ENCODE measurements at places on chromosomes 6 and 20.

DNA sequence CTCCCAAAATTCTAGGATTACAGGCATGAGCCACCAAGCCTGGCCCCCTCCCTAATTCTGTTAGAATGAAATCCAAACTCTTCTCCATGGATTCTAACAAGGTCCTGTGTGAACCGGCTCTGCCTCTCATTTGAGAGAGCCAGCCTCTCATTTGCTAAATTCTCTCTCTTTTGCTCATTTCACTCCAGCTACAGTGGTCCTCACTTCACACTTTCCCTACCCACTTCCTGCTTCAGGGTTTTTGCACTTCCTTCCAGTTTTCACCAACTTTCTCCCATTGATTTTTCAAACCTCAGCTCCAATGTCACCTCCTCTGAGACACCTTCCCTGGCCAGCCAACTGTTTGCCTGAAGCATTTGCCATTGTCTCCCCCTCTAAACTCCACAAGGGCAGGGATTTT lies 5.1 kb downstream of the COX4I2 start:
- DNase-seq = no peak

- DNase-seq = no peak
Observed at GRCh38 chr6:133632206-133632605, 256.7 kb upstream of the TCF21 start.

GRCh38 chr20:4082406-4083097 lies 67.2 kb upstream of the RNF24 start:
- no peak for DNase-seq

DNA sequence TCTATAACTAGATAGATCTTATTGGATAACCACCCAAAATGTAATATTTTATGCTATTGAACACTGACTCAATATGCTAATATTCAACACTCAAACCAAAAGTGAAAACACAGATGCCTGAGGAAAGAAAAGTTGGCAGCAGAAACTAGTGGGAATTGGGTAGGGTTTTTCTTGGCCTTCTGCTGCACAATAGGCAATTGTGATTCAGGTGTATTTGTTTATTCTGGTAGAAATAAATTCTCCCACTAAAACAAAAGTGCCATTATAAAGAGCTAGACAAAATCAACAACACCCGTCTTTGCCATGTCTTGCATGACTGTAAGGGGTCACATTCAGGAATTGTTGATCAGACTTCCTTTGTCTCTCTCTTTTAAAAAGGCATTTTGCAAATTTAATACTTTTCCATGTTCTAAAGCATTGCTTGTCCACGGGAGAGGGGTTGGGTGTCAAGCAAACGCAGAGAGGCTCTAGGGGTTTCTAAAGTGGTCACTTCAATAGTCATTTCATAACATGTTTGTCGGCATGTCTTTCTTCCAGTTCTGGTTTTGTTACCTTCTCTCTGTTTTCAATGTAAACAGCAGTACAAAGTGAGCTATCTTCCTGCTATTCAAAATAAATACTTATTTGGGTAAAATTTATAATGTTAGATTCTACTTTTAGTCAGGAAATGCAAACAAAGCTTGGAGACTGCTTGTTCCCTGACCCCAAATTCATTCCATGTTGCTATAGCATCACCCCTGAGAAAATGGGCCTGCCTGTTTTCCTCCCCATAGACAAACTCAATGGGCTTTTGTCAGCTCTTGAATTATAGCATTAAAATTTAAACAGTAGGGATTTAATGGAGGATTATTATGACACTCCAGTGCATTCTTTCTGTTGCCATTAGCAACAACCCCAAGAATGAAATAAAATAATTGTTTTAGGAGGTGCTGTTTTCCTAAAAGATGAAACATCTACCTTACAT lies 217.0 kb upstream of the CCN2 start:
- no peak for DNase-seq

GRCh38 chr6:68638230-68638900 lies 3.3 kb downstream of the ADGRB3 start:
- DNase-seq = peak; percentile 22

GRCh38 chr6:113599444-113599843 lies 257.7 kb upstream of the MARCKS start:
- no peak for DNase-seq

DNA sequence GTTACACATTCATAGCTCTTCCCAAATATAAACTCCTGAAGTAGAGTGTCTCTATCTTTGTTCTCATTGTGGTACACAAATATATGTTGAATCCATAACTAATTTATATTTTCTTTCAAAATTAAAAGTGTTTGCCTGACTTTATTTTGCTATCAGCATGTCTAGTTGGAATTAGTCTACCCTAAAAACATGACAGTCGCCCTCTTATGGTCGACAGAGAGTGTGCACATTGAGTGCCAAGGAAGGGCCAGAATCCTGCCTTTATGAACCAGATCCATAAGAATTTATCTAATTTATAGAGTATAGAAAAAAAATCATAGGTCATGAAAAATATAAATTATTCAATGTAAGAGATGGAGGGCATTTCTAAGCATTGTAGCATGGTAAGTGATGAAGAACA lies 12.3 kb upstream of the DEFB112 start:
- peak; percentile 31 for DNase-seq

DNA sequence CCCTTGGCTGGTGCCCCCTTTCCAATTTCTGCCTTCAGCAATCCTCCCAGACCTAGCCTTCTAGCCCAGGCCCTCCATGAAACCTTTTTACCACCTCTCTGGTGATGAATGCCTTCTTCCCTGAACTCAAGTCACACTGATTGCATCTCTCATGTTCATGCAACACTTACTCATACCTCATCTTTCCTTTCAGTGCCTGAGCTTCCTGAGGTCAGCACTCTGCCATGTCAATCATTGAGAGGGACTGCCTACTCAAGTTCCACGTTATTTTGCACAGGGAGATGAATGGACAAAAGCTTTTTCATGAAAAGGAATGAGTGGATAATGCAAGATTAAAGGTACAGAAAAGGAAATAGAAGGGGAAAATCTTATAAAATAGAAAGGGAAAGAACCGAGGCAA lies 60.1 kb upstream of the PLEKHG1 start:
- DNase-seq = no peak

DNA sequence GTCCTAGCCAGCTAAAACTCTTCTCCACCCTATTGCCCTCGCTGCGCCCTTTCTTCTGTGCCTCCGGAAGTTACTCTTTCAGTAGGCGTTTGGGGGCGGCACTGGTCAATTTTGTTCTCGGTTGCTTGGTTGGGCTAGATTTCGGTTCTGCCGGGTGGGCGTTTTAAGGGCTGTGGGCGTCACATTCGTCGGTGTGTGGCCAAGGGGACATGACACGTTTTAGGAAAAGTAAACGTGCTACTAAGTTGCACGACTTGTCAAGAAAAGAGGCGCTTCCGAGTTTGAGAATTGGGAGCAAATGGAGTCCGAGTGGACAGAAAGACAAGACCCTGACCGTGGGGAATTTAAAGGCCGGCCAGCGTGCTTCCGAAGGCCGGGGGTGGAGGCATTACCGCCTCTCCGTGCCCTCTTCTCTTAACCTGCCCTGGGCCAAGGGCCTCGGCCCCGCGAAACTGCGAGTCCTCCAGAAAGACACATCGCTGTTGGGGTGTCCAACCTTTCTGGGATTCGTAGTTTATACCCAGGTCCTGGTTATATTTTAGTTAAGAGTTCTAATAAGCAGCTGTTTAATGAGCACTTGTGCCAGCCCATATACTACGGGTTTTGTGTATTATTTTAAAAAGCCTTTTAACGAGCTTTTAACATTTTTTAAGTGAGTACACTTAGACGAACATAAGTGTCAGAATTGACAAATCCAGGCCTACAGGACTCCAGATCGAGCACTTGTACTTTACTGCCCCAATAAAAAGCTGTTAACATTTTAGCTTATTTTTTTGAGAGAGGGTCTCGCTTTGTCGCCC lies 664 bp upstream of the BAG6 start:
- peak; percentile 95 for DNase-seq

DNA sequence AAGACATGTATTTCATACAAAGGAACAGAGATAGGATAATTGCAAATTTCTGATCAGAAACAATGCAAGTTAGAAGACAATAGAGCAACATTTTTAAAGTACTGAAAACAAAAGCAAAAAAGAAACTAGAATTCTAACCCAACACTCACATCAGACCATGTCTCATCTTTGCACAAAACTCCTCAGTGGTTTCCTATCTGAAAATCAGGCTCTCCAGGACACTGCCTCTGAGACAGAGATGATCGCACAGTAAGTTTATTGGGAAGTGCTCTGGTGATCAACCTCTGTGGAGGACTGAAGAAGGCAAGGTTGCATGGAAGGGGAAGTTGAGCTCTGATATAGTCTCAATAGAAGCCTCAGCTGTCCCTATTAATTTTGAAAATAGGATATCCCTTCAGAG lies 2.3 kb upstream of the TTBK1 start:
- no peak for DNase-seq

Data from WERI-Rb-1 (cell line).